ENCODE measurements at places on chromosomes 4 and X.

DNA sequence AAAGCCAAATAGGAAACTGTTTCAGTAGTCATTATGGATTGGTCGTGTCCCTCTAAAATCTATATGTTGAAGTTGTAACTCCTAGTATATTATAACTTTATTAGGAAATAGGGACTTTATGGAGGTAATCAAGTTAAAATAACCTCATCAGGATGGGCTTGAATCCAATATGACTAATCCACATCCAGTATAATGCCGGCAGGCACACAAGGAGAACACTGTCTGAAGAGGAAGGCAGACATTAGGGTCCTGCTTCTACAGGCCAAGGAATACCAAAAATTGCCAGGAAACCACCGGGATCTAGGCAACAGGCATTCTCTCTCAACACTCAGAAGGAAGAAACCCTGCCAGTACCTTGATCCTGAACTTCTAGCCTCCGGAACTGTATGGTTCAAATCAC, 130.3 kb downstream of the ATP10D start:
- no peak for DNase-seq

DNA sequence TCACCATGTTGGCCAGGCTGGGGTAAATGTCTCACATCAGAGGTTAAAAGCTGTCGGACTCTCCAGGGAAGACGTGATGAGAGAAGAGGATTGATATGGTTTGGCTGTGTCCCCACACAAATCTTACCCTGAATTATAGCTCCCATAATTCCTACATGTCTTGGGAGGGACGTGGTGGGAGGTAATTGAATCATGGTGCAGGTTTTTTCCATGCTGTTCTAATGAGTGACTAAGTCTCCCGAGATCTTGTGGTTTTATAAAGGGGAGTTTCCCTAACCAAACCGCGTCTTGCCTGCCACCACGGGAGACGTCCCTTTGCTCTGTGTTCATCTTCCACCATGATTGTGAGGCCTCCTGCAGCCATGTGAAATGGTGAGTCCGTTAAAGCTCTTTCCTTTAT, 64.4 kb downstream of the ASMT start:
- DNase-seq: no peak

DNA sequence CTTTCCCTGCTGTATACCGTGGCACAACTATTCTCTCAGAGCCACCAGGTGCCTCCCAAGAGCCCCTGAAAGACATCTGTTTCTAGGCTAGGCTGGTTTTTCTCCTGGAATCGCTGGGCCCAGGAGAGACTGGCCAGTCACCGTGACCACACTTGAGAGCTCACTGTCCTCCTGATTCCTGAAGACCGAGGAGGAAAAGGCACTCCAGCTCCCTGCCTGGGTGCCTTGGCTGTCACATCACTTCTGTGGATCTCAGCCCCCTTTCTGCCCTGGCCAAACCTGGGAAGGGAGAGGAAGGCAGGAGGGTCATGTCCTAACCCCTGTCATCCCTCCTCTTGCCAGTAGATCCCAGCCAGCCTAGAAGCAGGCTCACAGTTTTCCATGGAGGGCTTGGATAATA, 54.7 kb upstream of the LAS1L start:
- DNase-seq: no peak

DNA sequence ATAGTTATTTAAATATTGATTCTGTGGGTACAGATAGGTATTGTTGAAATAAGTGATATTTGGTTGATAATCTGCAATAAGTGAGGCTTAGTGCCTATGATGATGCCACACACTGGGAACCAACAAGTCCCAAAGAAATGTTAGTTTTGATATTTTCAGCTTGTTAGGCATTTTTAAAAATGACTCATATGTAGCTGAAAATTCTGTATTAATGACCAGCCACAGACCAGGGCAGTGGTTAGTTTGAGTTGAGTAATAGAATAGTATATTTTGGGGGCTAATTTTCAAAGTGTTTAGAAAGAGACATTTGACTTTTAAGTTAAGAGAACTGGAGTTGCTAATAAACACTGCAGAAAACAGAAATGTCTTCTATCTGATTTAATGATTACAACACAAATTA, 9.4 kb downstream of the INTU start:
- no peak for DNase-seq

- no peak for DNase-seq
Measured at GRCh38 chr4:47187608-47188007, 156.2 kb downstream of the GABRB1 start.

DNA sequence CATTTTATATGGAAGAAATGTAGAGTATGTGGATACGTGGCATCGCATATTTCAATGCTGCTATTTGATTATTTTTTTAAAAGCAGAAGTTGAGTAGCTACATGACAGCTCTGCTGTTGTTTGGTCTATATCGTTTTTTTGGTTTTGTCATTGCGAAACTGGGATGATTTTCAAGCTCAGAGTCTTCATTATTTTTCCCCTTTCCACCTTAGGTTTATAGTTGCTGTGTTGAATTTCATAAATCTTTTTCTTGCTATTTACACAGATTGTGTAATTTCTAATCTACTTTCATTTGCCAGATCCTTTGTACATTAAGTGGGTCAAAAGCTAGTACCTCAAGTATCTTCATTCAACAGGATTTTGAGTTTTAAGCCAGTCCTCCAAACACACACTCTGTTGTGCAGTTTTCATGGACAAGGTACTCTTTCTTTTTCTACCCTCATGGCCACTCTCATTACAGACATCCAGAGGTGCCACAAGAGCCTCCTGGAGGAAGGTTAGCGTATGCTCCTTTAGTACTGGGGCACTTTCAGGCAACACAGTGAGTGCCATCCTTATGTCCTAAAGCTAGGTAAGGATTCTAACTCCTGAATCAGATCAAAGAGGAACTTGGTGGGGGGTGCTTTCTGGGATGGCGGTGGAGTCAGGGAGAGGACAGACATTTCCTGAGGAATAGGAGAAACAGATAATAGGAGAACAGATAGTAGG, 123.2 kb downstream of the FHIP1A start:
- no peak for DNase-seq

GRCh38 chrX:40938423-40938822, 146.8 kb upstream of the USP9X start:
- DNase-seq: no peak

- no peak for DNase-seq
Measured at GRCh38 chr4:40581254-40582140, 48.2 kb downstream of the RBM47 start.

DNA sequence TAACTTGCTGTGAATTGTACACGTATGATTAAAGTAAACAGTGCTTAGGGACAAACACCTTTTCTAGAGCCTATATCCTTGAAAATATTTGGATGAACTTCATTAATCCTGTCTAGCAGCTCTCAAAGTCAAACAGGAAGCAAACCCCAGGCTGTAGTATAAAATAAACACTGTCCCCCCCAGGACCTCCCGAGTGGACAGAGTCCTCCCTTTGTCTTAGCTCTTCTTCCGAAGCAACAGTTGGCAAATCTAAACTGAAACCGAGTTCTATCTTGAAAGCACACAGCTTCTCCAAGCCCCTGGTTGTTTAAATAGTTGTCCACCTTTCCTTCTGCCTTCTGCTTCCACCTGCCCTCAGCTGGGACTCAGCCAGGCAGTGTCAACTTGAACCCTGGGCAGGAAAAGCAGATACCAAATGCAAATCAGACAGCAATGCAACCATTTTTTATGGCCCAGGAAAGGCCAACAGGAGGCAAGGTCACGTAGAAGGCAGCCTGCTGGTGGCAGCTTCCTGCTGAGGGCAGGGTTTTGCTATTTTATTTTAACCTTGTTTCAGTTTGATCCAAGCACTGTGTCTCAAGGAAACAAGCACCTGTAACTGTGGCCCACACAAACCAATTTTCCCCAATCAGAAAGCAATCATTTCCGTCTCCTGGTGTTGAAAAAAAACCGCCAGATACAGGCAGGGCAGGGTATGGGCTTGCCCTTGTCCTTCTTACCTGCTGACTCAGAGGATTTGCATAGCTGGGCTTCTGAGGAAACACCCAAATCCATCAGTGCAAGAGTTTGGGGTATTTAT, 110.3 kb upstream of the KIT start:
- DNase-seq: no peak

- DNase-seq: no peak
Measured at GRCh38 chr4:93203708-93204107, 624.8 kb upstream of the ATOH1 start.

DNA sequence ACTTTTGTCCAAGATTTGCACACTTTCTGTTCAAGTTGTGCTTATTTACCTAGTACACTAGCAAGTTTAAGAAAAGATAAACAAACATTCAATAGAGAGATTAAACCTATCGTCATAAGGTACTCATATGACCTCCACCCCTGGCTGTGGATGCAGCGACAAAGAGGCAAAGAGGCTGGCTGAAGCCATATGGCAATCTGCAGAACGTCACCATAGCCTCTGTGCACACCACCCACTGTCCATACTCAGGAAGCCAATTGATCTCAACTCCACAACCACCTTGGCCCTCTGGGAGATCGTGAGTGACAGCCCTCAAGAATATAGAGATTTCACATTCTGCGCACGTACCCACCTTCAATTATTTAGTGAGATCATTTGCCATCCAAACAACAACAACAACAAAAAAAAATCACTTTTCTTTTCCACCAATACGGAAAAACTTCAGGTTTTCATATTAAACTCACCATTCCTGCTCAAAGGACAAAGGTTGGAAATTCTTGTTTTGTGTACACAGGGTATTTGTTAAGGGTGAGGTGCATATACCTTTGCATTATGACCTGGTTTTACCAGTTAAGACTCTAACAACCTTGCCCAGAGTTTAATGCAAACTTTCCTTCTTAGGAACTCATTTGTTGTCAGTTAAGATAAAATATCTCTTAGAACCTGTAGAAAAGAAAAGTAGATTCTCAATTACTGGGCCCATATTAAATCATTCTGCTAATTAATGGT, 243.0 kb upstream of the FSTL5 start:
- DNase-seq: no peak

DNA sequence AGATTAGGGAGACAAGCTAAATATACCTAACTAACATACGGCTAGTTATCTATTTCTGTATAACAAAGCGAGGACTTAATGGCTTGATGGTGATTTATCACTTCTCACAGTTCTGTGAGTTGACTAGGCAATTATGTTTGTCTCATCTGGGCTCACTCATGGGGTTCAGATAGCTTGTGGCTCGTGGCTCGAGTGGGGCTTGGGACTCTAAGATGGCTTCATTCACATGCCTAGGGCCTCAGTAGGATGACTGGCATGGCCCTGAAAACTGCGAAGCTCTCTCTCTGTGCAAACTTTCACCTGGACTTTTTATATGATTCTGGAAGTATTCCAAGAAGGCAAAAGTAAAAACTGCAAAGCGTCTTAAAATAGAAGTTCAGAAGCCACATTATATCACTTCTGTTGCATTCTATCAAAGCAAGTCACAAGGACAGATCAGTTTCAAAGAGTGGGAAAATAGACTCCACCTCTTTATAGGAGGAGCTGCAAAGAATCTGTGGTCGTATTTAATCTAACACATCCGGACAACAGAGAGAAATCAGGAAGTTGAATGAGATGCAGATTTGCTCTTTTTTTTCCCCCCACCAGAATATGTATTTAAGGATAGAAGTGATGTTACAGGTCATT, 491.2 kb downstream of the INPP4B start:
- no peak for DNase-seq

Measured in fibroblast of gingiva (primary cell).